Activated CD8-positive, alpha-beta T cell treated with anti-CD3 and anti-CD28 coated beads for 36 hours (primary cell): ENCODE measurements at places on chromosomes 3 and 15.

GRCh38 chr15:63308947-63309346 is 31.5 kb downstream of the APH1B start:
- DNase-seq, result no peak

DNA sequence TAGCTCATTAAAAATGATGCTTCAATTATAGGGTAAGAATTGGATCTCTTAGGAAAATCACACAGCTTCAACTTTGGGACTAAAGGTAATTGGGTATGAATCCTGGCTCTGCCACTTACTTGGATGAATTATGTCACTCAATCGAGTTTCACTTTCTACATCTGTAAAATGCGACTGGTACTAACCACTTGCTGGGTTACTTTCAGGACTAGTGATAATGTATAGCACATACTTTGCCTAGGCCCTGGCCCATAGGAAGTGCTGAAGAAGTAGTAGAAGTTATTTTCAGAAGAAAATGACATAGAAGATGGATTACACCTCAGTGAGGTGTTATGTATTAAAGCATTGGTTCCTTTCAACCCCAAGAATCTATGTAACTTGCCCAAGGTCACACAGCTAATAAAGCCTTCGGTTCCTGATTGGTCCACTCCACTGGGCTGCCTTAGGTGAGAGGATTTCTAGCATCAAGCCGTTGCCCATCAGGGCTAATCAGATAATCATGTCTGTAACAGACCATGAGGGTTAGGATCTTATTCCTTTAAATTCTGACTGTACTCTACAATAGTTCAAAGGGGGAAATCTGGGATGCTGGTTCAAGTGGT is 29.4 kb upstream of the AP4E1 start:
- DNase-seq, result peak; percentile 63

DNA sequence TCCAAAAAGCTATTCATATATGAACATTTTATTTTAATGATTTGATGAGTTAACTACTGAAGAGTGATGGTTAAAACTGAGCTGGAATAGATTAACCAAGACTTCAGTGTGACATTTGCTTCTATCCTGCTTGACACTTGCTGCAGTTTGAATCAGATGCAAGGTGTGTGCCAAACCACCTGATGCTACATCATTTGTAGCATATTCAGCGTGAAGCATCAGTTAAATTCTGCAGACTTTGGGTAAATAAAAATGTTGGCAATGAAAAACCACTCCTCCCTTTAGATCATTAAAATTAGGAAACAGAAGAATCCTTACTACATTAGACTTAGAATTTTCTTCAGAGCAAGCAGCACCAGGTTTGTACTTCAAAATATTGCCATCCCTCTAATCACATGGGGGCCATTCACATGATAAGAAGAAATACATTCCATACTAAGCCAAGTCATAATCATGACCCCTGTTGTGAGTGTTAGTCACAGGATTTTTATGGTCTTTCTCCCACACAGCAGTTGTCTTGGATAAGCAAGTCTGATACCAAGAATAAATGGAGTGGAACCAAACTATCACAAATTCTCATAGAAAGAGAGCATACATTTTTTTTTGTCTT is 160.7 kb upstream of the TNIK start:
- no peak for DNase-seq

GRCh38 chr15:90762109-90762508 is 45.0 kb downstream of the BLM start:
- no peak for DNase-seq

DNA sequence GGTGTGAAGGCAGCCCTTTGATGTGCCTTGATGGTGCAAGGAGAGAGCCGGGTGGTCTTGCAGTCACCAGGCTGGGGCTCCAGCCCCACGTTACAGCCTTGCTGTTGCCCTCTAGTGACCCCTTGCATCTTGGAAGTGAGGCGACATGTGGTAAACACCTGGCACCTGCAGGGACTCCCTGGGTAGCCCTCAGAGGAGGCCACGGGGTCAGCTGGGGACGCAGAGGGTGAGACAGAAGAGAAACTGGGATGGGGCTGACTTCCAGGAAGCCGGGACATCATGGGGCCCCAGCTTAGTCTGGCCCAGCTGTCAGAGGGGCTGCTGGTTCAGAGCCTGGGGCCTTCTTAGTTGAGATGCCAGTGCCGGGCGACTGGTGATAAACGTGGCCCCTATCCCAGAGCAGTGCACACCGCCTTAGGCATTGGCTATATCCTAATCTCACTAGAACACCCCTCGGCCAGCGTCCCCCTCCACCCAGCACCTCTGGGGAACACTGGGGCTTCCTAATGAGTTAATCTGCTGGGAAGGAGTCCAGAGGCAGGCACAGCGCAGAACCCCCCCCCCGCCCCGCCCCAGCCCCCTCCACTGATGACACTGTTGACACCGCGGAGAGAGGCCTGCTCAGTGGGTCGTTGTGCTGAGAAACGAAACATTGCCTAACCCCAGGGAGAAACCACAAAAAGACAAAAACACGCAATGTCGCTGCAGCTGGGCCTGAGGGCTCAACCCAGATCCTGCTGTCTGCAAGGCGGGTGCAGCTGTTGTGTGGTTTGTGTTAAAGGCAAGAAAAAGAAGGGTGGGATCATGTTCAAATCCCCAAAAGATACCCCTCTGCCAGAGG is 60.5 kb upstream of the KLF13 start:
- peak; percentile 81 for DNase-seq

- DNase-seq, result no peak
Observed at GRCh38 chr3:52162250-52162872, 8.1 kb upstream of the POC1A start.

GRCh38 chr15:66233487-66234415 is 19.8 kb downstream of the MEGF11 start:
- DNase-seq, result peak; percentile 56

DNA sequence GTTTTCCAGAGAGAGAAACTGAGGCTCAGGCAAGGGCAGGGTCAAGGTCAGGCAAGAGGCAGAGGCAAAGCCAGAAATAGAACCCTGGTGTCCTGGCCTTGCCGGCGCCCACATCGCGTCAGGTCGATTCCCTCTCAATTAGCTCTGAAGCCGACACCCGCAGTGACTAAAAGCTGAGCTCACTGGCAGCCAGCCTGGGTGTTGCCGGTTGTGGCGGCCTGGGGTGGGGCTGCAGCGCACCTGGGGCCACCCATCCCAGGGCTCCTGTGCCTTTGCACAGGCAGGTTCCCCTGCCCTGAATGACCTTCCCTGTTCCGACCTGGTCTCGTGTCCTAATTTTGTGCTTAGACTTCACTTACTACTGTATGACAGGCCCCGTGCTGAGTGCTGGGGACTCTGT is 6.2 kb downstream of the SEMA3F start:
- DNase-seq, result no peak

GRCh38 chr3:53936347-53936746 is 44.7 kb upstream of the SELENOK start:
- DNase-seq, result no peak

DNA sequence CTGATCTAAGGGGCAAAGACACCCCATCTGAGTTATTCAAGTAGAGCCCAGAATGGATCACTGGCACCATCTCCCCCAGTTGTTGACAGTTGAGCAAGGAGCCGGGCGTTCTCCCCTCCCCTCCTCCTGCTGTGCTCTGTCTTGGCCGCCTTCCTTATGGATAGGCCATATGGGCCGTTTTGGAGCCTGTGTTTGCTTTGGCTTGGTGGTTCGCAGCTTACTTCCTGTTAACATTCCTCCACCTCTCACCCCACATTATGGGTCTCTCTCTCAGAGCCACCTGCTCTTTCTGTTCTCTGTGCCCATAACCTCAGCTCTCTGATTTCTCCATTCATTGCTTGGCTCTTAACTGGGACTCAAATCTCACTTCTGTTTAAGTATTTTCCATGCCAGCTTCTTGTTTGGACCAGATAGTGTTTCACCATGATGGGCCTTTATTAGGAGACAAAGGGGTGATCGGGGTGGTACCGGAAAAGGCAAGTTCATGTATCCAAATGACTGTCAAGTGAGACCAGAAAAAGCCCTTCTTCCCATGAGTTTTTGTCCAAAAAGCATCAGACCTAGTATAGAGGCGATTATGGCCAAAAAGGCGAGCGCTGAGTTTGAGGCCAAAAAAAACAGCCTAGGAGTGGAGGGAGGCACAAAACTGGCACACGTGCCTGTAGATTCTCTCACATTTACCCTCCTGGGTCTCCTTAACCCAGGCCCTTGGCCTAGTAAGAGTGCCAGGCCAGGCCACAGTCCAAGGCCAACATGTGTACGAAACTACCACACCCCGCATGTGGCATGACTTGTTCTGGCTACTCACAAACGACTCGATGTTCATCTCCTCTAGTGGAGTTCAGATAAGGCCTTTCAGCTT is 62.6 kb downstream of the DUT start:
- no peak for DNase-seq

GRCh38 chr15:49852756-49853155 is 231.9 kb downstream of the DTWD1 start:
- no peak for DNase-seq

DNA sequence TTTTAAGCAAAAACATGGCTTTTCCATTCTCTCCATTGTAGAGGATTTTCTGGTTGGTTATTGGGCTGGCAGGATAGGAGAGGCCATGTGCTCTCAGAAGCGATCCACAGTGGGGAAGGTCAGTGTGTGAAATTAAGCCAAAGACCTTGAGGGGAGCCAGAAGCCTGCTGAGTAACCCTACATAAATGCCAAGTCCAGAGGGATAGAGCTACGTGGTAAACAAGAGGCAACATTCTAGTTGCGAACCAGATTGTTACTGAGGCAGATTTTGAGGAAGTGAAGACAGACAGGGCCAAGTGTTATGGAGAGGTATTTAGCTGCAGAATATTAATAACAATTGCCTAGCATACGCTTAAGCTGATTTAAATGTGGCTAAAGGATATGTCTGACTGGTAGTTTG is 592.8 kb upstream of the GBE1 start:
- DNase-seq, result no peak

DNA sequence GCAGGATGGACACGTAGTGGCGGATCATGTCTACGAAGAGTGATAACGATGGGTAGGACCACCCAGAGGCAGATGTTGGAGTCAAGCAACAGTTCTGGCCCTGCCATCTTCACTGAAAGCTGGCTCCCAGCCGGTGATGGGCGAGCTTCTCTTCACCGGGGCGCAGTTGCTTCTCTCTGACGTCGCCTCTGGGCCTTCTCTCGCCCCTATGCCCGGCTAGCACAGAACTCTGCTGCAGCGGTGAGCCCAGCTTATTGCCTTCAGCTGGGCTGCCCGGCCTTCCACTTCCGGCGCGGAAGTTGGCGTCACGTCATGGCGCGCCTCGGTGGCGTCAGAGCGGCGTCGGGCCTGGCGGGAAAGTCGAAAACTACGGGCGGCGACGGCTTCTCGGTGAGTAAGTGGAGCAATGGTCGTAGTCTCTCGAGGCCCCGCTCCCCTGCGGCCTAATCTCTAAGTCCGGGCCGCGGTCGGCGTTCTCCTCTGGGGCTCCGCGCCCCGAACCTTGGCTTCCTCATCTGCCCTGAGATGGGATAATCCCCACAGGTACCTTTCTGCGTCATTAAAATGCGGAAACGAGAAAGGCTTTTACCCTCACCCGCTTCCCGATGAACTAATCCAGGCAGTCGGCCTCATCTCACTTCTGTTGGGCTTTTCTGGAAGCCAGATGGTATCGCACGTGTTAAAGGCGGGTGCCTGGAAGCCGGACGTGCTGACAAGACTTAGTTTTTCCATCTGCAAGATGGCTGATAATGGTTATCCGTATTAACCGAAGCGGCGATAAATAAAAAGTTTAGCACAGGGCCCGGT is at the start of gene FANCD2:
Gene FANCD2, plus strand, starts transcription at position 354 of the 807 bp plus-strand sequence. CDS start 2,221 bp downstream, outside the sequence.
- peak; percentile 92 for DNase-seq

GRCh38 chr3:120664926-120665325 is 17.1 kb downstream of the HGD start:
- DNase-seq, result no peak

DNA sequence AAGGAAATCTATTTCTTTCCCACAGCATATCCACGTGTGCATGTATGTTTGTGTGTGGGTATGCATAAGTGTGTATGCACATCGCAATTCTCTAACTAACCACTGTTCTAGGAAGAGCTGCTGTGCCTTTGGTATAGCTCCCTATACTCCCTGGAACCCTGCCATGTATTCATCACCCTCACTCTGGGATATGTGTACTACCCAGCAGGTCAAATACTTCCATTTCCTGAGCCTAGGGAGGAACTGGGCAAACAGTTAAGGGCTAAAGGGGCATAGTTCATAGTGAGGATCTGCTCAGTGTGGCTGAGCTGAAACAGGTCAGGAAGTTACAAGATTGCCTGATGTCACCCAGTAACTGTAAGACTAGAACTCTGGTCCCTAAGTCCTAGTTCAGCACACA is 260.4 kb downstream of the RPLP1 start:
- DNase-seq, result no peak

GRCh38 chr15:34365091-34365825 is 1.7 kb downstream of the LPCAT4 start:
- DNase-seq, result peak; percentile 24

DNA sequence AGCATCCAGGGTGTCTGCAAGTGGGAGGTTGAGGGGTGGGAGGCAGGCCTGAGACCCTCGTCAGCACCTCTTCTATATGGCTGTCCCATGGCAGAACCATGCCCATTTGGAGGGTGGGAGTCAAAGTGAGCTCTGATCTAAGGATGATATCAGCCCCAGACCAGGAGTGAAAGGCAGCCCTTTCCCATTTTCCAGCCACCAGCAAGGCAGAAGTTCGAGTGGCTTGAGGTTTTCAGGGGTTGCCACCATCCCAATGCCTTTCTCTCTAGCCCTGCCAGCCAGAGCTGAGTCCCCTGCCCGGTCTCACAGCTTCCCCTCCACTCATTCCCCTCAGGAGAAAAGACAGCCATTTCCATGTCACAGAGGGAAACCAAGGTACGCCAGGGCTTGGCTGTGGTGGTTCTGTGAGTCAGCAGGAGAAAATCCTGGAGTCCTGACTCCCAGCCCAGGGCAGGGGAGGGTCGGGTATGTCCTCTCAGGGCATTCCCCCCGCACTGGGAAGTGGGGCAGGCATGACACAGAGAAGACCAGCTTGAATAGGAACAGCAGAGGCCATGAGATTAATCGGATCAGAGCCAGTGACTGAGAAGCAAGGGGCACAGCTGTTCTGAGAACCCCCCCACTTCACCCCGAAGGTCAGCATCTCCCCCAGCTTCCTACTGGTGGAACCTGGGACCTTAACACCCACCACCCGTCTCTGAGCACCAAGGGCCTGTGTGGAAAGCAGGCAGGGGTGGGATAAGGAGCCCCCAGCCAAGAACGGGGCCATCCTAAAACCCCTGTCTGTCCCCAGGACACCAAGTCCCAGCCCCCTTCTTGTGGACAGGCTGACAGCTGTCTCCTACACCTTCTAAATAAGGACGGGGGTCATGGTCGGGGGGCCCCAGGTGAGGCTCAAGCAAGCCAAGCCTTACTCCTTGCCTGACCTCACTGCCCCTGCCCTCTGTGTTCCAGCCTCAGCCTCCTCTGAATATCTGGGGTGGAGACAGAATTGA is 965 bp upstream of the SLC38A3 start:
- DNase-seq, result no peak

GRCh38 chr15:39625856-39626255 is 45.0 kb downstream of the THBS1 start:
- DNase-seq, result no peak

DNA sequence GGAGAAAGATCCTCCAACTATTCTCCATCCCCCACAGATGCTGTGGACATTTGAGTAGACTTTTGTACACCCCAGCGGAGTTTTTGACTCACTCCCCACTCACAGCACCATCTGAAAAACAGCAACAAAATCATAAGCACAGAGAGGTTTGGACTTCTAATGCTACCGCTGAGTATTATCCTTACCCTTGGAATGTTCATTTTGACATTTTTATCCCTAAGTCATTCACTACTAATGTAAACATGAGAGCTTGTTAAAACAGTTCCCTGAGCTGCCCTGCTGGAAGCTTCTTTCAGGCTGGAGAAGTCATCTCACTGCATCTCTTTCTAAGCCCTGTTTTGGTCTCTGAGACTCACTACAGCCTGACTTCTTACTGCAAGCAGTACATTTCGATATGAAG is 1045.9 kb downstream of the MCTP2 start:
- DNase-seq, result no peak
